HepG2 (cell line): ENCODE measurements at places on chromosomes 3 and 15.

DNA sequence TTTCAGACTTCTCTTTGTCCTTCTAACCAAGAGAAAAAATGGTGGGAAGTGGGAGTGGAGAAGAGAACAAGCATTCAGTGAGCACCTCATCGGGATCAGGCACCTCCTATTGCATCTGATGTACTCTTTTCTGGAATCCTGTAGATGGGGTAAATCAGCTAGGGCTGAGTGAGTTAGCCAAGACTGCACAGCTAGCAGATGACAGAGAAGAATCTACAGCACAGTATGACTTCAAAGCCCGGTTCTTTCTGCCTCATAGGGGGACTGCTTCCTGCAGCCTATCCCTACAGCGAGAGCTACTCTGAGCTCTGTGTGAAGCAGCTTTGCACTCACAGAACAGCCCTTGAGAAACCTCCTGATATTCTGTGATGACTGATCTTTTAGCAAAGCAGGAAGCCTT is 275.2 kb upstream of the MEIS2 start:
- no peak for DNase-seq

DNA sequence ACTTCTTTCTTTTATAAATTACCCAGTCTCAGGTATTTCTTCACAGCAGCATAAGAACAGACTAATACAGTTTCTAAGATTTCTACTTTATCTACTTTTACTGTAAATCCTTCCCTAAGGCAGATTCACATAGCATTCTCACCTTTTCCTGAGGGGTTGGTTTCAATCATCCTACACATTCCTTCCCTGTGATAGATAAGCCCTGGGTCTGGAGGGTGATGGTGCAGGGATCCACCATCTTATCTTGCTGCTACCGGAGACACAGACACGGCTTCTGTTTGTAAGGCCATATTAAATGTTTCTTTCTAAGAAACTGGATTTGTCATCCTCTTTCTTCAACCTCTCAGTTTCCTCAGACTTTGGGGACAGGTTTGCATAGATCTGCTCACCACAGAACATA is 6.1 kb downstream of the IQCF5 start:
- DNase-seq, result no peak

- no peak for DNase-seq
These were observed 140.7 kb downstream of the MECOM start for GRCh38 chr3:169522595-169523529.

- no peak for DNase-seq
These were observed 21.0 kb downstream of the LRRC31 start for GRCh38 chr3:169848741-169849140.

DNA sequence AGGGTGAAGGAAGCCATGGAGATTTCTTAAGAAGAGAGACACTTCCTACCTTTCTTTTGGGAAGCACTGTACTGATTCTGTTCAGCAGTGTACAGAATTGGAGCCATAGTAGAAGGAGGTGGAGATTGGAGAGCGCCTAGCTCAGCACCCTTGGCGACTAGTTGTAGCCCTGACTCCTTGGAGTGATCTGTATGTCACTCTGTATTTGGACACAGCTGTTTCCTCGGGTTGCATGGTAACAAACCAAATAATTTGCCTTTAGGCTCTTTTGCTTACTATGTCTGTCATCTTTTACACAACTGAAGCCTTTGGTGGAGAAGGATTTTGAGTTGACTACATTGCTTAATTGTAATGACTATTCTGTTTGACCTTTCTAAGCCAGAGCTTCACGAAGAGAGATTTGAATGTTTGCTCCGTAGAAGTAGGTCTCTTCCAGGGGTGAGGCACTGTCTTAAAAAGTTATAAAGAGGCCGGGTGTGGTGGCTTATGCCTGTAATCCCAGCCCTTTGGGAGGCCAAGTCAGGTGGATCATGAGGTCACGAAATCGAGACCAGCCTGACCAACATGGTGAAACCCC is 77.1 kb downstream of the AKAP13 start:
- no peak for DNase-seq

GRCh38 chr15:89751748-89752147 is 699 bp upstream of the MESP1 start:
- DNase-seq, result no peak

DNA sequence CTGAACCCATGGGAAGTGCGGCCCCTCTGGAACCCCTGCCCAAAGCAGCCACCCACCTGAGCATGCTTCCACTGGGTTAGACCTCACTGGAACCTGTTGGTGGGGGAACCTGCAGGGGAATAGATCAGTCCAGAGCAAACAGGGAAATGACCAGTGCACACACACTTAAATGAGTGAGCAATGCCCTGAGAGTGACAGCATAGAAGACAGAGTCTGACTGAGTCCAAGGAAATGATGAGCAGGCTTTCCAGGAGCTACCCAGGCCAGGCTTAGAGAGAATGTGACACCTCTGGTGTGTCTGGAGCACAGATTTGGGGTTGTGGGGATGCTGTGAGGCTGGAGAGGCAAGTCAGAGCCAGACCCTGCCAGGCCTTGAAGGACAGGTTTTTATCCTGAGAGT is 28.5 kb downstream of the PLA1A start:
- no peak for DNase-seq
